Psoas muscle (tissue), 8 donors: ENCODE measurements at places on chromosomes 4 and X. TPM values are rescaled to one million over a fixed set of nuclear protein-coding genes. Genes with fewer than 3 reads are reported as not detected.

DNA sequence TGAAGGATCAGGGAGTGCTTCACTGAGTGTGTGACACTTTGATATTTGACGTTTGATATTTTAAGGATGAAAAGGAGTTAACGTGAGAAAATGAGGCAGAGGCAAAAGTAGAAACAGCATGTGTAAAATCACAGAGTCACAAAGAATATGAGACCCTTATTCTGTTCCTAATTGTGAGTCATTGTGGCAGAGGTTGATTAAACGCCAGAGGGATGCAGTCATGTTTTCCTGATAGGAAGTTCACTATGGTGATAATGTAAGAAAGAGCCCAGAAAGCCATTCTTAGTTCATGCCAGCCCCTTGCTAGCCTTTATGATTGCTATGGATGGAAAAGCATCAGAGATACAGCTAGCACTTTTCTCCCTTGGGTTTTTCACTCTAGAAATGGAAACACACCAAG, 33.5 kb upstream of the IGSF1 start:
- DNase-seq = no peak

Gene EREG
- total RNA-seq = not detected

Gene MAGEC1
- total RNA-seq = not detected

GRCh38 chr4:12588582-12588981, 895.6 kb downstream of the RAB28 start:
- no peak for DNase-seq

Gene GPR34
- 2.5 TPM for total RNA-seq

DNA sequence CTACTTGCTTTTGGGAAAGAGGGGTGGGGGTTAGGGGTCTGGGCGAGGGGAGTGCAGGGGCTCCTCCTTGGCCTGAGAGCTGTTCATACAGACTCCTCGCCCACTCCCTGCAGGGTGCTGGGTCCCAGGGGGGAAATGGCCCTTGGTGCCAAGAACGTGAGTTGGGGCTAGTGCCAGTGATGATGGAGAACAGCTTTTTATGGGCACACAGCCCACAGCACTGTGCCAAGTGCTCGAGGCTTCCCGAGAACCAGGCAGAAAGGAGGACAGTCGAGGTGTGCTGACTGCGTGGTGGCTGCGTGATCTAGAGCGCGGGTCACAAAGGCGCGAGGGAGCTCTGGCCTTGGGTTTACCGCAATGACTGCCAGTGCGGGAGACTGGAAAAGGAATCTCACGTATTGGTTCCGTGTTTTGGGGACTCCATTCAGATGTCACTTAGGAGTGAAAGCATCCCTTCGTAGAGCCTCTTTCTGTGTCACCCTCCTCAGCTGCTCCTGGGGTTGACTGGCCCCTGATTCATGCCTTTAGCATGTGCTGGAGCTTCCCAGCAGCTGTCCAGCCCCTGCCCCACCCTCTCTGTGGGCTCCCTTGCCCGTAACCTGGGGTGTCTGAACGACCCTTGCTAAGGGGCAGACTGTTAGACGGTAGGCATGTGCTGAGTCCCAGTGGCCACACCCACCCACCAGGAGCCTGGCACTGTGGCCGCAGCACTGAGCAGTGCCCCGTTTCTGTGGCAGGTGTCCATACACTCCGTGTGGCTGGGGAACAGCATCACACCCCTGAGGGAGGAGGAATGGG, 20.9 kb upstream of the MSANTD1 start:
- DNase-seq = peak; percentile 40

GRCh38 chrX:129496625-129497024, 26.7 kb downstream of the SMARCA1 start:
- DNase-seq = no peak

Gene PCDH18
- total RNA-seq = 2.8 TPM

DNA sequence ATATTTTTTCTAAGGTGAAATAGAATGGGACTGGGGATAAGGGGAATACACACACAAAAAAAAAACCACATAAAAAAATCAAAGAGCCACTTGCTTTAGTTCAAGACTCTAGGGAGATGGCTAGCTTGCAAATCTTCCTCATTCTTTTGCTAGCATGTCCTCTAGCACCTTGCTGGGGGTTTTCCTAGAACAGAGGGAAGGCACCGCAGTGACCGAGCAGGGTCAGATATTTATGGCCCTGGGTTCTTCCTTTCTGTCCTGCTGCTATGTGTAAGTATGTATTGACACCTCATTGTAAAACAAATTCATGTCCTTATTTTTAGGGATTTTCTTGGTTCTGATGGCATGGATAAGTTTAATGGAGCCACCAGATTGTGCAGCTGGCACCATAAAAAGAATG, 81.2 kb downstream of the SHISA3 start:
- DNase-seq = no peak

DNA sequence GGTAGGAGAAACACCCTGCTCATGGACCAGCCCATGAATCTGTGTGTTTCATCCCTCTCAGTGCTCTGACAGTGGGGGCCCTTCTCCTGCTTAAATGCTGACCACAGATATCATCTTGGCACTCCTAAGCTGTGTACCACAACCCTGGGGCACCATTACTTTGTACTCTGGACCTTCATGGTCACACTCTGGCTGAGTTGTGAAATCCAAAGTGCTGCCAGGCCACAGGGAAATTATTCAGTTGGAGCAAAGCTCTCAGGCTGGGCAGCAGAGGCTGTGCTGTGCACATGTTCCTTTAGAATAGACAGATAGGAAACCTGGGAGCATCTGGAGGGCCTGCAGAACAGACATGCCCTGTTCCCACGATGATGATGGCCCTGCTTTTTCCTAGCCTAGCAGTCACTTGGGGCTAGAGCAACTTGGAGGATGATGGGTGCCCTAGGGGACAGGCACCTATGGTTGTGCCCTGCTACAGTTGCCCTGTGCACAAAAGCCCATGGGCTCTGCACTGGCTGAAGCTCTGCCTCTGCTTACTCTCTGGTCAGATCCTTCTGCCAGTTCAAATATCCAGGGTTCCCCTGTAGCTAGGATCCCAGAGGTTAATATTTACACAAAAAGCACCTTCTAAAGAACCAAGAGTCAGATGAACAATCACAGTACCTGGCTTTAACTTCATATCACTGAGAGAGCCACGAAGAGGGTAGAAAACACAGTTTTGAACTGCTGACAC, 48.5 kb upstream of the CDX4 start:
- no peak for DNase-seq

Gene SULT1B1
- total RNA-seq = 0.24 TPM

DNA sequence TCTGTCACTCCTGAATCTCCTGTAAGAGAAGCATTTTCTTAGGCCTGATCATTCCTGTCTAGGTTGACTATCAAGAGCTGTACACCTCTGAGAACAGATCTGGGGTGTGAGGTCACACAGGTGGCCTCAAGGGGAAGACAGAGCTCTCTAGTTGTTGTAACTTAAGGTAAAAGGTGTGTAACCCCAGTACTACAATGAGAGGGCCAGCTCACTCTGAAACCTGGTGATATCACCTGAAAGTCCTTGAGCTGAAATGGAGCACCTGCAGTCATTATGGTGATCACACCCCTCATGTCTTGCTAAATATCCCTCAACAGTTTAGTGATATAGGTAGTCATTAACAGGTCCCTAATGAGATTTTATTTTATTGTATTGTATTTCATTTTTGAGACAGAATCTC, 8.8 kb upstream of the FAM9C start:
- no peak for DNase-seq

Gene SNX12
- total RNA-seq = 28.0 TPM

- no peak for DNase-seq
Measured at GRCh38 chrX:43676971-43677572, 21.0 kb downstream of the MAOA start.

- no peak for DNase-seq
Measured at GRCh38 chr4:87697272-87697671, 47.2 kb downstream of the DMP1 start.

DNA sequence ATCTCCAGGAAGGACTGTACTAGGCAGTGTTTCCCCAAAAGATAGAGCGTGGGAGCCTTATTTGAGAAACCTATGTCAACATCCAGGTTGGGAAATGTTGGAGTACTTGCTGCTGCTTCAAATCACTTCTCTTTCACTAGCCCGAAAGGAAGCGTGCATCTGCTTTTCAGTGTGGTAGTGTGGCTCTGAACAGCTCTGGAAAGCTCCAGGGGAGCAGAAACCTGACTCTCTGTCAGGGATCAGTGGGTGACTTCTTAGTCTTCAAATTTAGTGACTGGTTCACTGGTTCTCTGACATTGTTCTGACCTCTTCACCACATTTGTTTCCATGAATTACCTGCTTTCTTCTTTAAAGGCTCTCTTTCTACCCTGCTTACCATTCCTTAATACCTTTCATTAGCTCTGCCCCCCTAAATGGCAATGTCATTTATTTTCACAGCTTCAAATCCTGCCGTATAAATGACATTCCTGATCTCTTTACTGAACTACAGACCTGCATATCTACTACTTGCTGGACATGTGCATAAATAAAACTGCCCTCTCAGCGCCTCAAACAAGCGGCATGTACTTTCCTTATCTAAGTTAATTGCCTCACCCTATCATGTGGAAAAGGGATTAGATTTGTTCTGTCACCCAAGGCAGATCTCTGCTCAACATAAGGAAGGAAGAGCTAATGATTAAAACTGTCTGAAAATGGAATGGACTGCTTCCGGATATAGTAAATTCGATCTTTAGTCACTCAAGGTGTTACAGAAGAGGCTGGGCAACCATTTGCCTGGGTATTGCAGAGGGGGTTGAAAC, 37.0 kb downstream of the DLG3 start:
- DNase-seq = no peak

DNA sequence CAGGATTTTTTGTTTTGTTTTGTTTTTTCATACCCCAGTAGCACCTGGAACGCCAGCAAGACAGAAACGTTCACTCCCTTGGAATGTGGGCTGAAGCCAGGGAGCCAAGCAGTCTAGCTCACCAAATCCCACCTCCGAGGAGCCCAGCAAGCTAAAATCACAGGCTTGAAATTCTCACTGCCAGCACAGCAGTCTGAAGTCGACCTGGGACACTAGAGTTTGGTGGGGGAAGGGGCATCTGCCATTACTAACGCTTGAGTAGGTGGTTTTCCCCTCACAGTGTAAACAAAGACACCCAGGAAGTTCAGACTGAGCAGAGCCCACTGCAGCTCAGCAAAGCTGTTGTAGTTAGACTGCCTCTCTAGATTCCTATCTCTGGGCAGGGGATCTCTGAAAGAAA, 99.6 kb upstream of the FGF16 start:
- DNase-seq = no peak

Gene EOLA1
- total RNA-seq = 36.6 TPM

- DNase-seq = no peak
Measured at GRCh38 chr4:138114434-138114833, 127.7 kb downstream of the SLC7A11 start.

Gene GAGE12E
- total RNA-seq = not detected

DNA sequence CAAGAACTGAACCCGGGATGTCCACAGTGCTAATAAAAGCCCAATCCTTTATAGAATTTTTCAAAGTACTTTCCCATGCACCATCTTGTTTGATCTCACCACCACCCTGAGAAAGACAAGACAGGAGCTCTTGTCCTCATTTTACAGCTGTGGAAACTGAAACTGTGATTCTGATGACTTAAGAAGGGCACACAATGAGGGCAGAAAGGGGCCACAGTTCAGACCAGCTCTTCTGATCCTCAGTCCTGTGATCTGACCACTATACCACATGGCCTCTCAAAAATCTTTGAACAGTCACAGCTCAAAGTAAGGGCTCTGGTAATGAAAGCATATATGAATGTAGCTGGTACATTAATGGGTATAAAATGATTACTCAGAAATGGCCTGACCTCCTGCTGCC, 127.3 kb upstream of the CPEB2 start:
- DNase-seq = no peak

Gene FGFR3
- total RNA-seq = 1.1 TPM

DNA sequence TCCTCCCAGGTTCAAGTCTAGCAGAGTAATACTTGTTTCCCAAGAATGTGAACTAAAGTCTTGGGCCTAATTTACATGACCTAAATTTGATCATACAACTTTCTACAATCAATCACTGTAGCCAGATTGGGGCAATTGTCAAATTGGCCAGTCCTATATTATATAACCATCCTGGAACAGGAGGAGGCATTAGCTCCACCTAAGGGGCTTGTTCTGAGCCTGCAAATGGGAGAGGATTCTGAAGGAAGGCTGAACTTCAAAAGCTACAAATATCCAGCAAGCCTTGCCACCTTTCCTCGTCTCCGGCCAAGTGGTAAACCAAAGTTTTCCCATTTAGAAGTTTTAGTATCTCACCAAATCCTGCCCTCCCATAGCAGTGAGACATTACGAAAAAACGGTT, 1289.6 kb upstream of the TENM3 start:
- DNase-seq = no peak

DNA sequence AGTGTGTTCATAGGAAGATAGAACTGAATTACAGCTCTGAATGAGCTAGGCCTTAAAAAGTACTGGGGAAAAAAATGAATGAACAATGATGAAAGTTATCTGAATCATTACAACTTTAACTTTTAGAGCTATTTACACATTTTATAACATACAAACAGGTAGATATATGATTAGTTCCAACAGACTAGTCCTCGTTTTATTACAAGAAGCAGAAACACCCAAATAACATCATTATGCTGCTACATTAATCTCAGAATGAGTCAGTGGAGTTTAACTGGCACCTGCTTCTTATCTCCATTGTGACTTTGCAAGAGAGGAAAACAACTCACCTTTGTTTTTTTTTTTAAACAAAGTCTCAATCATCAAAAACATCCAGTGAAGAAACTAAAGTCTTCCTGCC, 15.2 kb downstream of the ATP8A1 start:
- no peak for DNase-seq

- DNase-seq = no peak
Measured at GRCh38 chr4:84530871-84531270, 31.8 kb upstream of the NKX6-1 start.

DNA sequence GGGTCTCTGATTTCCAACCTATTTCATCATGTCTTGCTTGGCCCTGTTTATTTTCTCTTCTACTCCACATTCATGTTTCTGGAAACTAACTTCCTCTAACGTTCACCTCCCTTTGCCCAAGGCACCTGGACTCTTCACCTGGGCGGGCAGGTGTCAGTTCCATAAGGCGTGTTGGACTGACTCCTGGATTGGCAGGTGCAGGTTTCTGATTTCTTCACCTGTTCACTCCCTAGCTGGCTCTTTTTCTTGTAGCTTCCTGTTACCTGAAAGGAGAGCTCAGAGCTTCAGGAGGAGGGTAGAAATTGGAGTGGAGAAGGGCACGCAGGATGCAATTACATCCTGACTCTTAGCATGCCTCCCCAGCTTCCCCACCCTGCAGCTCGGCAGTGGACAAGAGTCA, 350.8 kb upstream of the KLF3 start:
- DNase-seq = no peak

GRCh38 chr4:26183017-26183416, 137.8 kb upstream of the RBPJ start:
- no peak for DNase-seq

Gene CACNA1F
- not detected for total RNA-seq

GRCh38 chr4:140315438-140315837, 58.0 kb upstream of the SCOC start:
- no peak for DNase-seq

Gene NKX6-1
- total RNA-seq = 0.58 TPM

Gene CASP3
- total RNA-seq = 49.7 TPM

GRCh38 chr4:148205476-148205875, 236.7 kb downstream of the NR3C2 start:
- no peak for DNase-seq

Gene SERTM2
- 0.10 TPM for total RNA-seq
